ENCODE measurements at places on chromosomes 3 and 15.

GRCh38 chr3:31793821-31794220 is 187.2 kb downstream of the OSBPL10 start:
- DNase-seq: no peak

DNA sequence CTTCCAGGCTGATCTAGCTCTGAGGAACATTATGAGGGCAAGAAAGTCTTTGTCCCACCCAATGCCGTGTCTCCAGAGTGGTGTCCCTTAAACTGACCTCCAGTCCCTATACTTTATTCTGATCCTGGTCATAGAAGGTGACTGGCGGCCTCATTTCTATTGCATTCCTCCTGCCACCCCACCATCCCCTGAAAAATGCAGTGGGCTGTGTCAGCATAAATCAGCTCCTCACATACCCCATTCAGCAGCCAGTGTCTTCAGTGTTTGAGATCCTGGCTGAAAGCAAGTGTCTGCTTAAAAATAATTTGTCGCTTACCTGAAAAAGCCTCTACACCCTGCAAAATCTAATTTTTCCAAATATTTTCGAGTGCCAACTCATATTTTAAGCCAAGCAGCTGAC is 346.1 kb downstream of the FEZF2 start:
- no peak for DNase-seq

GRCh38 chr15:48730506-48730905 is 80.4 kb downstream of the CEP152 start:
- DNase-seq: no peak

DNA sequence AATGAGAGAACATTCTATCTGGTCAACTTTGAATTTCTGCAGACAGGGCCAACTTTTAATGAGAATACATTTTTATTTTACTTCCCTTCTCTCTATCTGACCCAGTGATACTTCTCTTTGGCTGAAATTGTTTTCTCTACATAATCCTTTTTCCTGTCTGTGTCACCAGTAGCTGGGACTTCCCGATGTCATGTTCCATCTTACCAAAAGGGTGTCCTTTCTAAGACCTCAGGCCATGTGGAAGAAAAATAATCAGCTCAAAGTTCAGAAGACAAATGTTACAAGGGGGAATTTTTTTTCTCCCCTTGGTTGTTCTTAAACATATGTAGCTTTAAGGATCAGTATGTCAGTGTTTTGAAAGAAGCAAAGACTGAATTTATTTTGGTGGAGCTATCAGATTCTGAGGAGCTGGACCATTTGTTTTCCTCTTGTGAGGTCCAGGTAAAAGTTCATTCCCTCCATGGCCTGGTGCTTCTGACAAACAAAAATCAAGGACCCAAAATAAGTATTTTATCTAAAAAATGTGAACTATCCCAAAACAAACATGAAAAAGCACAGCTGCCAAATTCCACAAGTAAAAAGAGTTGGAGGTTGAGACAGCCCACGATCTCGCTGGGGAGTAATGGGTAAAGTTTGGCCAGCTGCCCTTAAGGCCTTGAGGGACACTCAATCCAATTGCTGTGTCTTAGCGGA is 859.4 kb upstream of the NR2F2 start:
- peak; percentile 14 for DNase-seq

GRCh38 chr3:185059766-185060165 is 93.1 kb downstream of the C3orf70 start:
- DNase-seq: no peak

DNA sequence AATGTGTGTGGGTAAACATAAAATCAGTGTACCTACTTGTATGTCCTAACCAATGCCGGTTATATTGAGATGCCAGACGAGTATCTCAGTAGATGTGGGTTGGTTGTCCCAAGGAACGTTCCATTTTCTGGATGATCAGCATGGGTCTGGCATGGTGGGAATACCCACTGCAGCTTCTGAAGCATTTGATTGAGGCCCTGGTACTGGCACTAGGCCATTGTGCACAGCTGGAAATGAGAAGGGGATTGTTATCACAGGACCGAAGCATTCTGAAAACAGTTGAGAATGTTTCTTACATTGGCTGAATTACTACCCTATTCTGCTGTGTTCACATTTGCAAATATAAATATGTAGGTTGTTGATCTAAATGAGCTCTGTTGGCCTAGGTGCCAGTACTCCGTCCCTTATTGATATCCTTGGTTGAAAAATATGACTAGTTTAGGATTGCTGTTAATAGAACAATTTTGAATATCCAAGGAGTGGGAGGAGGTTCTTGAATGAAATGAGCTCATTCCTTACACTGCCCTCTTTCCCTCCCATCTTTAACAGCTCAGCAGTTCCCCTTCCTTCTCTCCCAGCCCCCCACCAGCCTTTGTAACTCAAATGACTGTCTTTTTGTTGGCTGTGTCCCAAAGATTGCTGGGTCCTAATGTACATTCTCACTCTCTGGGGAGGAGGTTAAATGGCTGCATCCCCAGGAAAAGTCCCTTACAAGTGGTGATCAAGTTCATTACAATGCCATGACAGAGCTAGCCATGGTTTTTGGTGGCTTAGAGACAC is 293.3 kb upstream of the TPM1 start:
- peak; percentile 67 for DNase-seq

DNA sequence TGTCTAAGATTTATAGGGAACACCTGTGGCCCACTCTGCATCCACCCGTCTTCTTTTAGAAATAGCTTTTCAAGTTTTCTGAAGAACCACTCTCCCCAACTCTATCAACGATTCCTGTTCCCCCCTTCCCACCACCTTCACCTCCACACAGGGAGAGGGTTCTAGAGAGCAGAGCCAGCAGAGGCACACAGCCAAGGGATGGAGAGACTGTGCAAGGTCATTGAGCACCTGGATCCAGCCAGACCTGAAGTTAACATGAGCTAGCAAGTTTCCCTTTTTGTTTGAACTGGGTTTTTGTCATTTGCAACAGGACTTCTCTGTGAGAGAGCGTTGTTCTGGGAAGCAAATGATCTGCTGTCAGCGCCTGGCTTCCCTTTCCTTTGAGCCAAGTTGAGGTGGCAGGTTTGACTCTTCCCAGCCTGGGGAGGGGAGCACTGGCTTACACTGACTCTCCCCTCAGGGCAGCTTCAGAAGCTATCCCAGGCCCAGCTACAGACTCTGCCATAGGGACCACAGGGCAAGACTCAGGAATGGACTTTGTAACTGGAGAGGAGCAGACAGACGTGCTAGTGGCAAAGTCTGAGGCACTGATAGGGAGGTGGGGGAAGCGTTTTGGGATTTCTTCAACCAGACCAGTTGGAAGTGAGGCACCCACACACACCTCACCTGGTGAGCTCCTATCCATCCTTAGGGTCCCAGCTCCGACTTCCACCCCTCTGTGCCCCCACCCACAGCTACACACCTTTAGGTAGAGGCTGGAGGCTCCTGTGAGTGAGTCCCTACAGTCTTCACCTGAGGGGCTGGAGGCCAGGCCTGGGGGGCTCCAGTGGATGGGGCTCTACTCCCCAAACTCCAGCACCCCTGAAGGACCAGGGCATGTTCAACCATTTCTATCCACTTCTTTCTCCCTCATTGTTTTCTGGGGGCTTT is 19.4 kb upstream of the PLXNA1 start:
- DNase-seq: no peak

DNA sequence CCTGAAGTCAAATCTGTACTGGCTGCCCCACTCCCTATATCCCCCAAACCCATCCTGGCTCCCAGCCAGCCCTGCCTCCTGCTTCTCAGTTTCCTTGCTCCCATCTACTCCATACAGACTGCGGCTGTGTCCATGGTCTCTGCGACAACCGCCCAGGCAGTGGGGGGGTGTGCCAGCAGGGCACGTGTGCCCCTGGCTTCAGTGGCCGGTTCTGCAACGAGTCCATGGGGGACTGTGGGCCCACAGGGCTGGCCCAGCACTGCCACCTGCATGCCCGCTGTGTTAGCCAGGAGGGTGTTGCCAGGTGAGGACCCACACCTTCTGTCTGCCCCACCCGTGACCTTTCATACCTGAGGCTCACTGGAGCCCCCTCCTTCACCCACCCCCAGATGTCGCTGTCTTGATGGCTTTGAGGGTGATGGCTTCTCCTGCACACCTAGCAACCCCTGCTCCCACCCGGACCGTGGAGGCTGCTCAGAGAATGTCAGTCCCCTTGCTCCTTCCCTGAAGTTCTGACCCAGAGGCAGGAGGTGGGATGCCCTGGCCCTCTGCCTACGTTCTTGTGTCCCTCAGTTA is 14.7 kb downstream of the STAB1 start:
- DNase-seq: no peak

Measured in fibroblast of skin of right quadriceps (primary cell).